GM04503 (cell line): ENCODE measurements at places on chromosomes 7 and 10.

DNA sequence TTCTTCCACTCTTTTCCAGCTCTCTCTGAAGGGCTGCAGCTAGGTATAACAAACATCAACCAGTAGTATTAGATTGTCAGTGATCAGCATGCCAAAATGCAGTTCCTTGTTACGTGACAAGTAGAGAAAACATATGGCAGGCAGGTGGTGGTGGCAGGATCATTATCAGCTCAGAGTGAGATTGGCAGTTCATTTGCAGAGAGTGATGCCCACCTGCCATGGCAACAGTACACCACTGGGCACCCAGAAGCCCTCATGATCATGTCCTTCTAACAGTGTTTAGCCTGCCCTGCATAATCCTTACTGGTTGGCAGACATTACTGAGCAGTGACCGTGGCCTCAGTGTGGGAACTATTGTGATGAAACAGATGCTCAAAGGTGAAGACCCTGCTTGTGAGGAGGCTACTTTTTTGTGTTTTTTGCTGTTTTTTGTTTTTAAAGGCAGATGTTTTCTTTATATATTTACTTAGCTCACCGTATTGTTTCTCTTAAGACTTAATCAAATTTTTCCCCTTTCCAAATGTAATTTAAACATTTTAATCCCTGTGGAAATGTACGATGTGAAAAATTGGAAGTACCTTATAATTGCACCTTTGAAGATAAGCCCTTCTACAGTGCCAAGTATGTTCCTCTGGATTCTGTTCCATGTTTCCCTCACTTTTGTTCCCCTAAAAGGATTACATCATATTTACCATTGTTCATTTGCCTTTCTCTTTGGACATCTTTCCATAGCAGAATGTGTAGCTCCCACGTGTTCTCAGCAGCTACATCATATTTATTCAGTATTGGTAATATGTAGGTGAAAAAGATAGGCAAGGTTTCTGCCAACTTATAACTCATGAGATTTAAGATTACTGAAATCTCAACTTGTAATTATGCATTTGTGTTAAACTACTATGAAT is 179.6 kb downstream of the SND1 start:
- DNase-seq, result no peak

GRCh38 chr10:29394321-29394932 is 105.6 kb downstream of the LYZL1 start:
- no peak for DNase-seq

- no peak for DNase-seq
Measured at GRCh38 chr10:68163735-68164134, 54.4 kb downstream of the MYPN start.

DNA sequence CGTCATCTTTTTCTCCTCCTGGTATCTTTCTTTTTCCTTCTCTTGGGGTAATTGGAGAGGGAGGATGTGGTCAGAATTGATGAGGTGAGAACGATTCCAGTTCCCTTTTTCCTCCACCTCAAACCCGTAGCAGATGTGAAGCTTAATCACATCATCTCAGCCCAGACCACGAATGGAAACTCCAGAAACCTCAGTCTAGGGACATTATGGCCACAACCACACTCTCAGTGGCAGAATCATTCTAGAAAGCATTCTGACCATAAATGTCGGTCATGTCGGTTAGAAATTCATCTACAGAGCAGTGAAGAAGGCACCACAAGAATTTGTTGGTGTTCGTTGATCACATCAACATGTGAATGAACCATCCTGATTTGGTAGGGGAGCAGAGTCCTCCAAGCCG is 78.7 kb downstream of the GATA3 start:
- no peak for DNase-seq

DNA sequence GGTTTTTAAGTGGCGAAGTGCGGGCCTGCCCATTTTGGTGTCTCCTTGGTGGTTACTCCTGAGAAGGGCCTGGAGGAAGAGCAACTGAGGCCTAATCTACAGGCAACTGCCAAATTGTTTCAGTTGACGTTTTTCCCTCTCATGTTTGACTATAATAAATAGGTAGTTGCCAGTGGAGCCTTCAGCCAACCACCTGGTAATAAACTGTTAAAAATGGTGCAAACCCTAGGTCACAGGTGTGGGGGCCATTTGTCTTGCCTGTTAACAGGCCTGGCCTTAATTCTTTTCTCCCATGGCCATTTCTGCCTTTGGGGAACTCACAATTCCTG is 3.7 kb downstream of the IKZF1 start:
- DNase-seq, result no peak

DNA sequence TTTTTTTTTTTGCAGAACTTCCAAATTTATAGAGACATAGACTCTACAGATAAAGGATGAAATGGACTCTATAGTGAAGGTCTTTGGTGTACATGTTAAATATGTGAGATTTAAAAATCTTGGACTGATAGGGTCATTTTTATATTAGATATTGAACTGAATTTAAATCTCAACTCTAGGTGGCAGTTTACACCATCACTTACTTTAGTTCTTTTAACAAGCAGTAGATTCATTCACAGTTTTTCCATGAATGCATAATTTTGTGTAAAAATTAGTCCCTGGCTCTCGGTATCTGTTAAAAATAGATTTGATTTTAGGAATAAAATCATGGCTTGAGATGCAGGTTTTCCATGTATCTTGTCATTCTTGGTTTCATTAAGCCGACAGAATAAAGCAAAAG is 31.1 kb upstream of the SNX13 start:
- no peak for DNase-seq

- peak; percentile 11 for DNase-seq
Measured at GRCh38 chr7:31373337-31374289, 33.1 kb upstream of the NEUROD6 start.

- DNase-seq, result no peak
Measured at GRCh38 chr10:97519342-97519741, 20.6 kb downstream of the UBTD1 start.

DNA sequence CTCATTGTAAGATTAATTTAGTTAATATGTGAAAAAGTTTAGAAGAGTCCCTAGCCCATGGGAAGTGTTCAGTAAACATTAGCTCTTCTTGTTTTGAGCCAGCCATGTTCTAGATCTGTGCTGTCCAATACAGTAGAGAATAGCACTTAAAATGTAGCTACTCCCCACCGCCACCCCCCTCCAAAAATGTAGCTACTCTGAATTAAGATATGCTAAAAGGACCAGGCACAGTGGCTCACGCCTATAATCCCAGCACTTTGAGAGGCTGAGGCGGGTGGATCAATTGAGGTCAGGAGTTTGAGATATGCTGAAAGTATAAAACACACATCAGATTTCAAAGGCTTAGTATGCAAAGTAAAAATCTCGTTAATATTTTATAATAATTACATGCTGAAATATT is 47.3 kb upstream of the MXI1 start:
- DNase-seq, result no peak

DNA sequence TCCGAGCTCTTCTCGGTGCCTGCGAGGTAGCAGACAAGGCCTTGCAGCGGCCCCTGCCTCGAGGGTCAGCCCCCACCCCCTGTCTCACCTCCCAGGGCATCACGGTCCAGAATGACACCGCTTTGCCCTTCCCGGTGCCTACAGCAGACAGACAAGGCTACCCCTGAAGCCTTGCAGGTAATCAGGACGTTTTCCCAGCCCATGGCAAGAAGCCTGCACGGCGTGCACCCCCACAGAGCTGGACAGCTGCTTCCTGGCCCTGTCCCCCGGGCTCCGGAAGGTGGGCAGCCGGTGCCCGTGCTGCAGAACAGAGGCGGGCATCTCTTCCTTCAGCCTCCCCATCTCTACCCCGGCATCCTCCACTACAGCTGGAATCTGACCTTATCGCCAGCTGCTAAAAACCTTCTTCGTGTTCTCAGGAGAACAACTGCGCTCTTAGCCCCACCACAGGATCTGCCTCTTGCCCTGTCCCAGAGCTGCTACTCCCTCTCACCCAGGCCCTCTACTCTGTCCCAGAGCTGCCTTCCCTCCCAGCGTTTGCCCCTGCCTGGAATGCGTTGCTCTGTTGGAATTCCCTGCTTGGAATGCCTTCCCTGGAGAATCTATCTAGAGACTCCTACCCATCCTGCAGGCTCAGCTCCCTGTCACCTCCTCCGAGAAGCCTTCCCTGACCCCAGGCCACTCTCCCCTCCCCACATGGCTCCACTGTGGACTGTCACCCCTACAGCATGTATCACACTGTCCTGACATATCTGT is 4.7 kb downstream of the MYL10 start:
- DNase-seq, result no peak

GRCh38 chr7:140317597-140317996 is 80.7 kb downstream of the SLC37A3 start:
- DNase-seq, result no peak

DNA sequence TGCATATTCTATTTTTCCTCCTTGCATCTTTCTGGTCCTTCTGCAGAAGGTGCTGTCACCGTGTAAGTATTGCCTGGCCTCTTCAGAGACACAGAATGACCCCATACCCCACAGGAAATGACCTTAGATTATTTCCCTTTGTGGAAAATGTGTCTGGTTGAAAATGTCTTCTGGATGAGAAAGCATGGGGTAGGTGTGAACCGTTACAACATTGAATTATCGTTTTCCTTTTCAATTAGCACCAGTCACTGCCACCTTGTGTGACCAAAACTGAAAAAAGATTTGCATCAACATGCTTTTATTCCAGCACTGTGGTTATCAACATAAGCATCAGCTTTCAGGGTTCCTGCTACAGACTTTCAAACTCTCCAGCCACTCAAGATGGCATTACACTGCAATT is 58.0 kb upstream of the CELF2 start:
- no peak for DNase-seq

DNA sequence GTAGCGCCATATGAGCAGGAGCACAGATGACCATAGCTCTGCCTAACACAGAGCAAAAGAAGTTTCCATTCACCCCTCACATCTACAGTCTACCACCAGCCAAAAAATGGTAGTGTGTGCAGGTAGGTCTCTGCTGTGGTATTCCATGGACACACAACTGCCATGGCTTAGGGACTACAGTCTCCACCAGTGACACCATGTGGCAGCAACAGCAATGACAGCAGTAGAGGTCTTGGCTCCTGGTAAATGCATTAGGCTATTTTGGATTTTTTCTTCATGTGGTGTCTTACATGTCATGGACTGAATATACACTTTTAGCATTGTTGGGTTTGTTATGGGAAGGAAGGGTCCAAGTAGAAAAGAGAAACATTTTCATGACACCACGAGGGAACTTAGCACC is 70.1 kb upstream of the CABCOCO1 start:
- DNase-seq, result no peak
